ENCODE measurements at places on chromosomes 16 and 17. TPM values are rescaled to one million over a fixed set of nuclear protein-coding genes. Genes with fewer than 3 reads are reported as not detected.

Gene ENO3
- 1.7 TPM for total RNA-seq

- DNase-seq: no peak
These were observed 19.1 kb downstream of the WIPI1 start for GRCh38 chr17:68437979-68438822.

GRCh38 chr16:84774810-84775209 is 45.0 kb upstream of the CRISPLD2 start:
- no peak for DNase-seq

DNA sequence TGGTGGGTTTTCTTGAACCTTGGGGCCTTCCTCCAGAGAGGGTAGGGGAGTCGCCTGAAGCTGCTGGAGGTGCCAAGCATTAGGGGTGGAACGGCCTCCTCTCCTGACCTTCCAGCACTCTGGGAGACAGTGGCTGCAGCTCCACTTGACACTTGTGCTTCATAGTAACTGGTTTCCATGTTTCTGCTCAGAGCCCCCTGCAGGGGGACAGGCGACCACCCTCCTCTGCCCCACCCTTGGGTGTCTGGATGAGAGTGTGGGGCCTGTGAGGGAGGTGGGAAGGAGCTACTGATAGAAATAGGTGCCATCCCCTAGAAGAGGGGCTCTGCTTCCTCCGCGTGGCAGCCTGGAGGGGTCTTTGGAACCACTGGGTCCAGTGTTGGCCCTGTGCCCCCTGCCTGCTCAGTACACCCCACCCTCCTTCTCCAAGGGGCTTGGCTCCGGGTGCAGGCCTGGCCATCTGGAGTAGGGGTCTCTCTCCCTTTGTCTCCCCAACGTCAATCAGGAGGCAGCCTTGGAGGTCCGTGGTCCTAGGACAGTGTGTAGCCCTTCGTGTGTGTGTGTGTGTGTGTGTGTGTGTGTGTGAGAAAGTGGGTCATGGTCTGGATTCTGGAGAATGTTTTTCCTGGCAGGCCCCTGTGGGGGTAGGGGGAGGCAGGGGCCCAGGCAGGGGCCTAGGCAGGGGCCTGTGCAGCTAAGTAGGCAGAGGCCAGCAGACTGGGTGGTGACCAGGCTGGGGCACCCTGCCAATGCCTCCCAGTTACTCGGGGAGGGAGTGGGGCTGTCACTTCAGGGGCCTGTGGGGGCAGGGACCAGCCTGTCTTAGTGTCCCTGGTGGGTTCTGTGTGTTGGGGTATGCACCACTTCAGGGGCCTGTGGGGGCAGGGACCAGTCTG is 4.9 kb downstream of the LASP1 start:
- no peak for DNase-seq

DNA sequence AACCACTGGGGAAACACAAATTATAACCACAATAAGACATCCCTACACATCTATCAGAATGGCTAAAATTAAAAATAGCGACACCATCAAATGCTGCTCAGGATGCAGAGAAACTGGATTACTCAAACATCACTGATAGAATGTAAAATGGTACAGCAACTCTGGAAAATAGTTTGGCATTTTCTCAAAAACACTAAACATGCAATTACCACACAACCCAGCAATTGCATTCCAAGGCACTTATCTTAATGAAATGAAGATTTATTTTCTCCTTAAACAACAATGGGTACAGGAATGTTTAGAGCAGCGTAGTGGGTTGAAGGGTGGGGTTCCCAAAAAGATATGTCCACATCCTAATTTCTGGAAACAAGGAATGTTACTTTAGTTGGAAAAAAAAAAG is 309.0 kb upstream of the PMFBP1 start:
- no peak for DNase-seq

Gene NUP93
- total RNA-seq: 47.5 TPM

DNA sequence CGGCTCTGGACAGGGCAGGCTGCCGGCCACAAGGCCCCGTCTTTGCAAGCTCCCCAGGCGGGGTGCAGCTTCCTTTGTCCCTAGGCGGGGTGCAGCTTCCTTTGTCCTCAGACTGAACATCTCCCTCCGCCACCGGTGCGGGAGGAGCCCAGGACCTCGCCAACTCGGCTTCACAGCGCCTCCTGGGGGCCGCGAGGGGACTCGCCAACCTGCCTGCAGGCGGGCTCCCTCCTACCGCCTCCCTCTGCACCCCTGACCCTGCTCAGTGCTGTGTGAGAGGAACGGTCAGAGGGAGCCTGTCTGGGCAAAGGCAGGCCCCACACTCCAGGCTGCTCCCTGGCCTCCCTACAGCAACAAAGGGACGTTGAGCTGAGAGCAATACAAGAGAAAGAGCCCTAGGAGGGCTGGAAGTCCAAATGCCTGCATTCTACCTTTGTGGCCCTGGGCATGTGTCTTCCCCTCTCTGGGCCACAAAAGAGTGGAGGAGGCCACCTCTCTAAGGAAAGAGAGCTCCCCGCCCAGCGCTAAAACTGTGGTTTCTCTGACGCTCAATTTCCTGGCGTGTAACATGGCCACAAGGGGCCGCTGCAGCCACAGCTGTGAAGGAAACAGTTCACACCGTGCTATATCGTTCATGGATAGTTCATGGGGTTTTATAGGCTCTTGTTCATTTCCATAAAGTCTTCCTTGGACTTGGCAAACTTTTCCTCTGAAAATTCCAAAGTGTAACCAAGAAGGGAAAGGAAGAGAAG is 20.9 kb upstream of the KRT19 start:
- DNase-seq: peak; percentile 93

DNA sequence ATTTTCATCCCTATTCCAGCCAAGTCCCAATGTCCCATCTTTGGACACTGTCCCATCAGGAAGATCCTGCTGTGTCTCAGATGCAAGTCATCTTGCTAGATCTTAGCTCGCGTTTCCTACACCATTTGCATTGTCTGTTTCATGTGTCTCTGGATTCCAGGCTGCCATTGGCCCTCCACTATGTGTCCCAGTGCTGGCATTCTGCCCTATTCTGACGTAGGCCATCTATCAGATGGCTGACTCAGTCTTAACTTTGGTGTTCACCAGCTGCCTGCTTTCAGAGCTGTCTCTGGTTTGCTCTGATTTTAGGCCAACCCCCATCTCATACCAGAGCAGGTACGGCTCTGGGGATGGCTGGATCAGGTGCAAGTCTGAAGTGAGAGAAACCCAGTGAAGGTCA is 300.9 kb upstream of the ASIC2 start:
- DNase-seq: no peak

- DNase-seq: no peak
These were observed 10.1 kb downstream of the AFMID start for GRCh38 chr17:78197147-78197832.

- no peak for DNase-seq
These were observed 17.1 kb downstream of the FOXJ1 start for GRCh38 chr17:76123749-76124581.

DNA sequence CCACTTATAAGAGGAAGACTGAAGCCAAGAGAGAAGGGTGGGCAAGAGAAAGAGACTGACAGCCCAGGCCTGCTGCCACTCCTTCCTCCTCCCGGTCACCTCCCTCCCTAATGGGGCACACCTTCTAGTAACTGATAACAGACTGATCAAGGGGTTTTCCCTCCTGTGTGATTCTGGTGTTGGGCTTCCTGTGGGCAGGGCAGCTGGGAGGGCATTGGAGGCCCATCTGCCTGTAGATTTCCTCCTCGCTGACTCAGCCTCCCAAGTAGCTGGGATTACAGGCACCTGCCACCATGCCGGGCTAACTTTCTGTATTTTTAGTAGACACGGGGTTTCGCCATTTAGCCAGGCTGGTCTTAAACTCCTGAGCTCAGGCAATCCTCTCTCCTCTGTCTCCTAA is 16.2 kb downstream of the CA4 start:
- DNase-seq: no peak

DNA sequence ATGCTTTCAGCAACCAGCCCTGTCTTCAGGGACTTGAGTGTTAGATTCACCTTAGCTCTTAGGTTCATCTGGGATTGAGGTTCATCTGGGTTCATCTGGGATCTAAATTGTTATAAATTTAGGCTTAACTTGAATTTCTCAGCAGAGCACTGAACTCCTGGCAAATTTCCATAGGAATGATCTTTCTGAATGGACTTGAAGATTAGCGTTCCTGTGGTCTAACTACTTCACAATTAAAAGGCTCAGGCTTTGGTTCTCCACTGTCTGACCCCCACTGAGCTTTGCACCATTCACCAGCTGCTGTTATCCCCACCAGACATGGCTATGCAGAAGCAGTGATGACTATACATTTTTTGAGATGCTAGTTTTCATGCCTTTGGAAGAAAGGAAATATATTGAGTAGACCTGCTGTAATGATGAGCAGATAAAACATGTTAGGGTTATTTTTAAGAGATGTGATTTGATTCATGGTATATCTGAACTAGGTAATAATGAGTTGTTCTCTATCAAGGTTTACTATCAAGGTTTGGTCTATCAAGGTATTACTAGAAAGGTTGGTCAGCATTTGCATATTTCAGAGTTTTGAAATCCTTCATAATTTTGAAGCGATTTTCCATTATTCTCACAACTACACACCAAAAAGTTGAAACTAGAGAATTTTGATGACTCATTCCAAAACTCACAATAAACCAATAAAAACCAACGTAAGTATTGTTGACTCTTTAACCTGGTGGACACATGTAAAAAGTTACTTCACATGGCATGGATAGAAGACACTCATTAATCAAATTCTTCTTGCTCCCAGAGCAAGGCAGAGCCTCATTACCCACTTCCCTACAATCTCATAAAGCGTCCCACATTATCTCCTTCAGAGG is 71.7 kb downstream of the SNX11 start:
- DNase-seq: no peak

DNA sequence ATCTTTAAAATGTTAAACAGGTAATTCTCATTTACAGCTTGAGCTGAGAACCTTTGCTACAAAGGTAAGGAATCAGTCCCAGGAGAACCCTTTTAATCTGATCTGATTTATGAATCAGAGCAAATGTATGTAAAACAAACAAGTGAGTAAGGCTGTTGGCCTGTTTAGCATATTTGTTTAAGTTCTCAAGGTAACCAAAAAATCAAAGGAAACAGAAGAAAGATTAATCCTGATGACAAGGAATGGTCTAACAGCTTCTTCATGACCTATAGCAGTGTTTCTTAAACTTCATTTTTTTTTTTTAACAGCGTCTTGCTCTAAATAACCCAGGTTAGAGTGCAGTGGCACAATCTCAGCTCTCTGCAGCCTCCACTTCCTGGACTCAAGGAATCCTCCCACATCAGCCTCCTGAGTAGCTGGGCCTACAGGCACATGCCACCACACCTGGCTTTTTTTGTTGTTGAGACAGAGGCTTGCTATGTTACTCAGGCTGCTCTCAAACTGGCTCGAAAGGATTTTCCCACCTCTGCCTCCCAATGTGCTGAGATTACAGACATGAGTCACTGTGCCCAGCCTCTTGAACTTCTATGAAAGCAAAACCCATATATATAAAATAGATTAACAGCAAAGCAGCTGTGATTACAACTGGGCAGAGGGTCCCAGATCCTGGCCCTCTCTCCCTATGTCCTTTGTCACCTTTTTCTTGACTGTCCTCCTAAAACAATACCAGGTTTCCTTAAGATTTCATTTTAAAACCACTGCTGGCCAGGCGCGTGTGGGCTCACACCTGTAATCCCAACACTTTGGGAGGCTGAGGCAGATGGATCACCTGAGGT is 5.1 kb upstream of the JPT1 start:
- DNase-seq: no peak

DNA sequence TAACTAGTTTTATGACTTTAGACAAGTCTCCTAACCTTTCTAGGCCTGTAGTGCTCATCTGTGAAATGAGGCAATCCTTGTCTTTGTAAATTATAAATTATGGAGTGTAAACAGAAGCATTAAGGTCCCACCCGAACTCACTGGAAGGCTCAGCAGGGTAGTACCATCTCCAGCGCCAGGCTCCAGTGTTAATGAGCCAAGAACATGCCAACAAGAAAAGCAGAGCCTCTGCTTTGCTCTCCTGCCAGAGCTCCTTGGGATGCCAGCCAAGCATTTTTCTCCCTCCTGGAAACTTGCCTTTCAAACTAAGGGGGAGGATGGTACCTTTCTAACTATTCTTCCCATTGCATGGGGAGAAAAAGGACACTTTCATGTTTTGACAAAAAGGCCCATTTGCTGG is 14.9 kb downstream of the LIMD2 start:
- no peak for DNase-seq

Gene RBFOX1
- total RNA-seq: not detected

DNA sequence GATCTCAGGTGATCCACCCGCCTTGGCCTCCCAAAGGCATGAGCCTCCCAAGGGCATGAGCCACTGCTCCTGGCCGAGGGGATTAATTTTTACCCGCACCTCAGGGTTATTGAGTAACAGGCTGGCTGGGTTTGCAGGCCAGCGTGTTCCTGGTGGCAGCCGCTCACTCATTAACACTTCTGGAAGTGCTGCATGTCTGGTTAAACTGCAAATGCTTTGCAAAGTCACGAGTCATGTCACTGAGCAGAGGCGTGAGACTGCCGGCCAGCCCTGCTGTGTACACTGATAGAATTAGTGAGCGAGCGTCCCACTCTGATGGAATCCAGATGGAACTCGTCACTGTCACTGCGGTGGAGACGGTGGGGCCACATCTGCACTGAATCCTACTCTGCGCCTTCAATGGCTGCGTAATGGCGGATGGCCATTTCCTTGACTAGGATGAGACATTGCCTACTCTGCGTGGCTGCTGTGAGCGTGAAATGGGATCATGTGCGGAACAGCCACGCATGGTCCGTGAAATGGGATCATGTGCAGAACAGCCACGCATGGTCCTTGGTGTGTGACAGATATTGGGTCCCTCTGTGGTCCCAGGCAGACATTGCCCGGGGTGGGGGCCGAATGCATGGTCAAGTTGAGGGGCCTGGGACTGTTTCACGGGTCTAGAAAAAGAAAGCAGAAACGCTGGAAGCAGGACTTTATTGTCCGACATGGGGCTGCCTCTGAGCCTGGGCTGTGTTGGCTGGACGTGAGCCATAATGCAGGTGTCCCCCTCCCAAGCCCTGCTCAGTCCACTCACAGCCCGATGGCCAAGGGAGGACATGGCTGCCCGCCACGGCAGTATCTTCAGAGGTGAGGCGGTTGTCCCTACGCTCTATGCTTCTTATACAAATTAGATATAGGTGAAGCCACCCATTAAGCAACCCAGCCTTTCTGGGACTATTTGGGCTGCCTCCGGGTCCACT is 740 bp upstream of the SLC5A10 start:
- no peak for DNase-seq

Gene FBXL16
- total RNA-seq: 1.2 TPM

GRCh38 chr17:61149862-61150362 is 249.7 kb upstream of the TBX2 start:
- no peak for DNase-seq

- no peak for DNase-seq
These were observed 1376.4 kb downstream of the CDH11 start for GRCh38 chr16:63745456-63745855.

All from esophagus muscularis mucosa (tissue), 4 donors.